ENCODE measurements at places on chromosomes 7 and 10. TPM values are rescaled to one million over a fixed set of nuclear protein-coding genes. Genes with fewer than 3 reads are reported as not detected.

The LIPM gene
- total RNA-seq, result not detected

The VTI1A gene
- total RNA-seq, result 39.0 TPM

The CRCP gene
- total RNA-seq, result 30.5 TPM

The NFE2L3 gene
- total RNA-seq, result 13.8 TPM

The LAMB1 gene
- 183 TPM for total RNA-seq

The PTPN20 gene
- 0.69 TPM for total RNA-seq

The CCDC7 gene
- 5.5 TPM for total RNA-seq

The GLI3 gene
- total RNA-seq, result 6.0 TPM

The CALML3 gene
- not detected for total RNA-seq

The FZD1 gene
- 6.2 TPM for total RNA-seq

The GPR141 gene
- not detected for total RNA-seq

The PPP1R17 gene
- total RNA-seq, result not detected

The KMT2E gene
- 90.2 TPM for total RNA-seq

The CALHM3 gene
- not detected for total RNA-seq

The CAMK2B gene
- total RNA-seq, result not detected

The UCMA gene
- not detected for total RNA-seq

The RPEL1 gene
- total RNA-seq, result 0.15 TPM

The TMEM120A gene
- 28.3 TPM for total RNA-seq

The SKAP2 gene
- 9.8 TPM for total RNA-seq

The RBAK gene
- 9.6 TPM for total RNA-seq

The LIPN gene
- total RNA-seq, result not detected

The NPY4R2 gene
- not detected for total RNA-seq

The SDK1 gene
- 1.7 TPM for total RNA-seq

The AQP1 gene
- 0.31 TPM for total RNA-seq

The EBLN1 gene
- total RNA-seq, result not detected

The IDI2 gene
- not detected for total RNA-seq

The BRI3 gene
- total RNA-seq, result 92.2 TPM

The MYOZ1 gene
- not detected for total RNA-seq

The RASA4B gene
- total RNA-seq, result 1.4 TPM

The TDRD1 gene
- 3.3 TPM for total RNA-seq

The SPACDR gene
- total RNA-seq, result 0.15 TPM

The CTTNBP2 gene
- 11.9 TPM for total RNA-seq

The PHYH gene
- 19.3 TPM for total RNA-seq

The BBIP1 gene
- total RNA-seq, result 19.6 TPM

The PSD gene
- total RNA-seq, result under 0.01 TPM

The PRKG1 gene
- 10.8 TPM for total RNA-seq

The AKR1C3 gene
- 2.5 TPM for total RNA-seq

The MYL7 gene
- not detected for total RNA-seq

The MMP21 gene
- total RNA-seq, result not detected

The PODXL gene
- total RNA-seq, result under 0.01 TPM

The CFAP70 gene
- total RNA-seq, result 0.77 TPM

The CDHR1 gene
- not detected for total RNA-seq

The SYT15 gene
- total RNA-seq, result not detected

The ASIC3 gene
- total RNA-seq, result 0.36 TPM

The CALHM1 gene
- total RNA-seq, result not detected

The PNLIPRP3 gene
- total RNA-seq, result 3.8 TPM

The FFAR4 gene
- not detected for total RNA-seq

The SUN3 gene
- total RNA-seq, result not detected

The HOXA9 gene
- 0.67 TPM for total RNA-seq

The ADAMTS14 gene
- total RNA-seq, result under 0.01 TPM

The GIMAP1 gene
- total RNA-seq, result not detected

The PLEKHS1 gene
- total RNA-seq, result under 0.01 TPM

The NCF1 gene
- total RNA-seq, result not detected

Data from melanocyte of skin (primary cell).